ENCODE measurements at places on chromosomes 6 and 20. TPM values are rescaled to one million over a fixed set of nuclear protein-coding genes. Genes with fewer than 3 reads are reported as not detected.
A peak's percentile ranks its signal among the peaks of the same experiment; 100 is the strongest.

DNA sequence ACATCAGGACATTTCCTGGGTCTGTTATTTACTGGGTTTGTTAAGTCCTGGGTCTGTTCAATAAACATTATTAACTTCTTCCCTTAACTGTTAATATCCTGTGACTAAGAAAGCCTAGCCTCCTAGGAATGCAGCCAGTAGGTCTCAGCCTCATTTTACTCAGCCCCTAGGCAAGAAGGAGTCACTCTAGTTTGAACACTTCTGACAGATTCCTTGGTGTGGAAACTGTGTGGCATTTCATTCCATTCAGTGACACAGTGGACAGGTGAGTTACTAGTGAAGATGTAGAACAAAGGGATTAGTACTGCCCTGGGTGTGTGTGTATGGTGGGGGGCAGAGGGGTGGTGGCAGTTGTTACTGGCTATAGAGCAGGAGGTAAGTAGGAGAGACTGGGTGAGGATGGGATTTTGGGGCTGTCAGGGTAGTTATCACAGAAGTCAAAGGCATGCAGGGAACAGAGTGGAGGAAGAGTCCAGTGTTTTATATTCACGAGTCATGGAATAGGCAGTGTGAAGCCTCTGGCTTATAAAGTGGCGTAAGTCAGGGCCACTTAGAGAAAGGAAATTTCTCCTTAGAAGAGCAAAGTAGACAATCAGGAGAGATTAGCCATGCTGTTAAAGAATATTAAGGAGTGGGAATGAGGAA lies 28.4 kb downstream of the RNF182 start:
- DNase-seq: no peak

DNA sequence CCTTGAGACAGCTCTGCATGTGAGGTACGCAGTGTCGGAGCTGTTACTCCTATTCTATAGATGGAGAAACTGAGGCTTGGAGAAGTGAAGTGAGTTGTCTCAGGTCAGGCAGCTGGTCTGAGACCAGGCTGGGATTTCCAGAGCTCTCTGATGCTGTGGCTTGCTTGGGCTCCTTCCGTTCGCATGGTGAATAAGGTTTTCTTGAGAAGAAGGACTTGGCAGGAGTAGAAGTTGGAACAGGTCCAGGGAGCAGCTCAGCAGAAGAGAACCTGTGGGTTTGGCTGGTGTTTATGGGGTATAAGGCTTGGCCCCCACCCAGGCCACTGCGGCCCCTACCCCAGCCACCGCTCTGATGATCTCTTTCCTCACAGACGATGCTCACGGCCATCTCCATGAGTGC lies 7.4 kb downstream of the SLC12A5 start:
- no peak for DNase-seq

- no peak for DNase-seq
These were observed 148.0 kb downstream of the EPM2A start for GRCh38 chr6:145587334-145587733.

- peak; percentile 43 for DNase-seq
These were observed 39.7 kb downstream of the TAF4 start for GRCh38 chr20:62025832-62026563.

DNA sequence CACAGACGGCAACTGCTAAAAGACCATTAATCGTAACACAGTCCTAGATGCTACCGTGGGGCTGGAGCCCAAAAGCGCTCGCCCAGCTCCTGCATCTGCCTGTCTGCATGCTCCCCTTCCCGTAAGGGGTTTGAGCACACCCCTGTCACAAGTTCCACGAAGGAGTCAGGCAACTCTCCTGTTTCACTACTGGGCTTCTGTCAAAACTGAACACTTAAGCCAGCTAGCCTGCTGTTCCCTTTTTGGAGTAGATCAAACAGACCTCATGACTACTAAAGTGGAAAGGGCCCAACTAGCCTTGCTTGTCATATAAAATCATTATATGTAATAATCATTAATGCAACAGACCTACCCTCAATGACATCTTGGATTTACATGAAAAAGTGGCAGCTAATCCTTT lies 61.3 kb downstream of the TRMT11 start:
- DNase-seq: no peak

GRCh38 chr20:58993332-58994248 lies 12.5 kb downstream of the NELFCD start:
- DNase-seq: no peak

- no peak for DNase-seq
These were observed 6.1 kb upstream of the DSN1 start for GRCh38 chr20:36779656-36780025.

DNA sequence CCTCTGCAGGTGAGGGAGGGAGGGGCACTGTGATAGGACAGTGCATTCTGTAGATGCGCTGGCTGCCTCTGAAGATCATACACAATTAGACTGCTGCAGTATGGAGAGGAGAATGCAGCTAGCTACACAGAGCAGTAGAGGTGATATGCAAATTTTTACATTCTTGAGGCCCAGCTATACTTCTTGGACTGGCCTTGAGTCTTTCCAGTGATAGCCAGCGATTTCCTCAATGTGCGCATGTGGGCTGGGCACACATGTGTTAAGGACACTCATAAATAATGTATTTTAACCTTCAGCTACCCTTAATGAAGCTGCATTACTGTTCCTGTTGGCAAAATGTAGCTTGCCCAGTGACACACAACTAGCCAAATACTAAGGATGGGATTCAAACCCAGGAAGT lies 19.0 kb downstream of the TTPAL start:
- no peak for DNase-seq

- DNase-seq: no peak
These were observed 60.0 kb upstream of the EZR start for GRCh38 chr6:158879180-158879579.

DNA sequence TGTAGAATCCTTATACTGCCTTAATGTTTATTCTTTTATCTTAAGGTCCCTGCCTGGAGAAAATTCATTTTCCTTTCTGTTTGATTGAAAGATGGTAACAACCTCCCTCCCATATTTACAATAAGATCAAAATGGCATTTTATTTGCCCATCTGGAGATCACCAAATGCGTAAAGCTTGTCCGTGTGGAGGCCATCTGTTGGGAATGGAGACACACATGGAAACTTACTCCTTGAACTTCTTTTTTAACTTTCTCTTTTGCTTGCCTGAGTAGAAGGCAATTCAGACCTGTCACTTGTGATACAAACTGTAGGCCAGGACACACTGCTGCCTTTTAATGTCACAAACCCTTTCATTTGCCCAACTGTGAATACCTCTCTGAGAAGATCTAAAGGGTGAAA lies 144.8 kb upstream of the CEP162 start:
- no peak for DNase-seq

DNA sequence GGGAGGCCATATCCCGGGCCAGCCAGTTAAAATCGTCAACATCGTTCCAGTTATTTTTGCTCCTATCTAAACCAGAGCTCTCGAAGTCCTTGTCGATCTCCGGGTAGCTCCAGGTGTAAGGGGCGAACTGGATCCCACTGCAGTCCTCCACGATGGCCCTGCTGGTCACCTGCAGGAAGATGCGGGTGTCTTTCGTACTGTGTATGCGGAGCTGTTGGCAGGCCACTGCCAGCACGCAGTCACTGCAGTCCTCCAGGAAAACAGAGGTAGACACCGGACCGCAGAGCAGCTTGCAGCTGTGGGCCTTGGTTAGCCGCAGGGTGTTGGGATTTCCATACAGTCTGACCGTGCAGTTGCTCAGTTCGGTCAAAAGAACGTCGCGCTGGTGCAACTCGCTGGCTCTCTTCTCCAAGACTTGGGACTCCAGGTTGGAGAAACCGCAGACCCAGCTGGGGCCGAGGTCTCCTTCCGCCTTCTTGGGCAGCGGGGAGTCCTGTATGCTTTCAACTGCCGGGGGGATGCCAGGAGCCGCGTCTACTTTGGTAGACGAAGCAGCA lies 742 bp downstream of the TBCC start:
- peak; percentile 50 for DNase-seq

DNA sequence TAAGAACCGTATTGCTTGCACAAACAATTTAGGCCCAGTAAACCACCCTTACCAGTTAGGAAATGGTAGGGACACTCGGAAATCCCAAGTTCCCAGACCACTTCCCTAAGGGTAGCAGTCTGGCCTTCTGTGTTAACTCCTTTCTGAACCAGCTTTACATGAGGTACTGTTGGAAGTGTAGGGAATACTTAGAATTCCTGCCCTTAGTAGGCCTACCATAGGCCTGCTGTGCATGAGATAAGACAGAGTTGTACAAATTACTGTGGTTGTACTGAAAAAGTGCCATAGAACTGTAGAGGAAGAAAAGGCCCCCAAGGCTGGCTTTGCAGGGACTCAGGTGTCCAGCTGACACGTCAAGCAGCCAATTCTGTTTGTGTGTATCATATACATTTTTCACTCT lies 11.1 kb downstream of the RPRD1B start:
- DNase-seq: no peak

DNA sequence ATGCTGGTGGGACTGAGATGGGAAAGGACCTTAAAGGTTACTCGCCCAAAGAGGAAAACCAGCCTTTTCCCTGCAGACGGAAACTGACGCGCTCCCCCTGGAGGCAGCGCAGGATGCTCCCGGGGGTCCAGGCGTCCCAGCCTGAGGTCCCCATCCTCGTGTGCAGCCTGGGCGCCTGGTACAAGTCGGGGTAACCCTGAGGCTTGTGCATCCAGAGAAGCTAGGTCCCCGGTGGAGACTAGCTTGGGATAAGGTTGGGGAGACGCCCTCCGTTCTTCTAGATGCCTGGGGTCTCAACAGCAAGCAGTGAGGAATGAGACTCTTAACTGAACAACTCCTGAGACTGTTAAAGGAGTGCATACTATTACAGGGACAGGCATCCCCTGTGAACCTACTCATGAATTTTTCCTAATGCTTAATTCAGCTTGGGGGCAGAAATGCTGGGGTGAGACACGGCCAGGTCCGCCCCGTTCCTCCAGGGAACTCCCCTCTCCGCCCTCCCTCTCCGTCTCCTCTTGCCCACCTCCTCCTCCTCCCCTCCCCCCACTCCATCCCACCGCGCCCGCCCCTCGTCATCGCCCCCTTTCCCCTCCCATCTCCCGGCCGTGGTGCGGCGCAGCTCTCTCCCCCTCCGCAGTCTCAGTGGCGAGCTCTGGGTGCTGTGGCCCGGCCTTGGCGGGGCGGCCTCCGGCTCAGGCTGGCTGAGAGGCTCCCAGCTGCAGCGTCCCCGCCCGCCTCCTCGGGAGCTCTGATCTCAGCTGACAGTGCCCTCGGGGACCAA lies at the start of gene PRSS35:
PRSS35 (plus strand) TSS at position 634 of the 781 bp plus-strand sequence. CDS start 10,908 bp downstream, outside the sequence.
- DNase-seq: peak; percentile 71

DNA sequence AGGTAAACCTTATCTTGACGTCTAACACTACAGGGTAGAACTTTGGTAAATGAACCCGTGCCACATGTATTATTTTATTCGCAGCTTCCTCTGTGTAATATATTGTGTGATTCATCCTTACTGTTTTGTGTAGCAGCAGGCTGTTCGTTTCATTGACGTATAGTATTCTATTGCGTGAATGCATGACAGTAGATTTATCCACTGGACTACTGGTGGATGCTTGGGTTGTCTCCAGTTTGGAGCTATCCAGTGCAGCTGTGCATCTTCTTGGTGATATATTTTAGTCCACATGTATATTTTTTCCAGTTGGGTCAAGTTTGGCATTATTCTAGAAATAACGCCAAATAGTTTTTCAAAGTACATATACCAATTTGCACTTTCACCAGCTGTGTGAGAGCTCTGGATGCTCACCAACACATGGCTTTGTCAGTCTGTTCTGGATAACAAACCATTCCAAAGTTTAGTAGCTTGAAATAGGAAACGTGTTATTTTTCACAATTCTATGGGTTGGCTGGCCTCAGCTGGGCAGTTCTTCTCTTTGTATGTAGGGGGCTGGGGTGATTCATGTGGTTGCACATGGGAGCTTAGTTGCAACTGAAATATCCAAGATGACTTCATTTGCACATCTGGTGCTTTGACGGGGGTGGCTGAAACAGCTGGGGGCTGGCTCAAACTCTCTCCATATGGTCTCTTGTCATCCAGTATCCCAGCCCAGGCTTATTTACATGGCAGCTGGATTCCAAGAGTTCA lies 9.3 kb downstream of the ECT2L start:
- no peak for DNase-seq

GRCh38 chr20:56764671-56765070 lies 135.6 kb downstream of the TFAP2C start:
- DNase-seq: no peak

- DNase-seq: no peak
These were observed 223.4 kb downstream of the FARS2 start for GRCh38 chr6:5484692-5485091.

DNA sequence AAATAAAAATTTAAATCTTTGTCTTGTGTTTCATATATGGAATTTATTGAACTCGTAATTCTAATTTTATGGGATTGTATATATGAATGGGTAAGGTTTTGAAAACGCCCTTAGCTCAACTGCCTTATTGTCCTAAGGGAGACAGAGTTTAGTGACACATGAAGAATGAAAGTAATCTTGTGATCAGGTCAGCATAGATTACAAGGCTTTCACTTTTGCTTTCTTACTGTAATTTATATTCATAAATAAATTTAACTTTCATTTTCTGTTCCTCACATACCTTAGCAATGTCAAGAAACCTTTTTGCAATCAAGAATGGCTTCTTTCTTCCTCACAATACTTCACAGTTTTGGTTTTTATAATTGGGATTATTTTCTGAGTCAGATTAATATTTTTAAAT lies 14.4 kb downstream of the KPNA5 start:
- no peak for DNase-seq

DNA sequence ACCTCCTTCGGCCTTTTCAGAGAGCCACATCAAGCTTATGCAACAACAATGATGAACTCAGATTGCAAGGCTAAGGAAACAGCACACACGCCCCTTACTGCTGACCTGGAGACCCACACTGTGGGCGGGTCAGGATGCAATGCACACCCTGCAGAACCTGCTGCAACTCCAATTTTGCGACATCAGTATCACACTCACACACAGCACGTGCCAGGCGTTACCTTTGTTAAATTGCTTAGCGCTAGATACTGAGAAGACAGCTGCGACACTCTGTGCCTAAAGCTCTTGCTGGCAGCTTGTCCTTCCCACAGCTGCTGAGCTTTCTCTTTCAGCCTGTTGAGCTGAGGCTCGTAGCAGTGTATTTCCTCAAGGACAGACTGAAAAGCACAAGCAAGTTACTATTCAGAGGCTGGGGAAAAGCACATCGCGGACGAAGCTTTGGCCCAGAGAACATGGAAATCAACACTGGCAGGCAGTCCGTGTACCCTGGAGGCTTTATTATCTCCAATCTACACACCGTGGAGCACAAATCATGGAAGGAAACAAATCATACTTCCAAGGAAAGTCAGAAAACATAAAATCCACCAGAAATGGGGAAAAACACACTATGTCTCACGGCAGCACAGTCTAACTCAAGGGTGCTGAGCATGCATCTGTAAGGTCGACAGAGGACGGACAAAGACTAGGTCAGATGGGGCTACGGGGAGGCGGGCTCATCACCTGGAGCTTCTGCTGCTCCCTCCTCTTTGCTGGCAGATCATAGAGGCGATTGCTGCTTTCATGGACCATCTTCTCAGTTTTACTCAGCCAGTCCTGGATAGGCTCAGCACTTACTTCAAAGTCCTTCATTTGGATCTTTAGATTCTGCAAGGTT lies 268.2 kb downstream of the SYNE1 start:
- peak; percentile 62 for DNase-seq

HRH3 gene
- not detected for total RNA-seq

LPA gene
- not detected for total RNA-seq

SLC17A2 gene
- total RNA-seq: not detected

FAM217A gene
- not detected for total RNA-seq

SPATA25 gene
- total RNA-seq: 1.7 TPM

MMP24 gene
- total RNA-seq: 0.13 TPM

HLA-F gene
- 27.2 TPM for total RNA-seq

CRISP3 gene
- not detected for total RNA-seq

CST4 gene
- total RNA-seq: not detected

Measured in Right ventricle myocardium superior (tissue), 1 donor.